Activated CD4-positive, alpha-beta T cell treated with anti-CD3 and anti-CD28 coated beads, Interleukin-2, amount 50 U/mL, for 4 hours (primary cell): ENCODE measurements at places on chromosomes 7 and 10.

- DNase-seq, result no peak
Measured at GRCh38 chr7:36153571-36154097, 580 bp downstream of the EEPD1 start.

GRCh38 chr7:135389971-135390370, 119.9 kb downstream of the CNOT4 start:
- DNase-seq, result no peak

DNA sequence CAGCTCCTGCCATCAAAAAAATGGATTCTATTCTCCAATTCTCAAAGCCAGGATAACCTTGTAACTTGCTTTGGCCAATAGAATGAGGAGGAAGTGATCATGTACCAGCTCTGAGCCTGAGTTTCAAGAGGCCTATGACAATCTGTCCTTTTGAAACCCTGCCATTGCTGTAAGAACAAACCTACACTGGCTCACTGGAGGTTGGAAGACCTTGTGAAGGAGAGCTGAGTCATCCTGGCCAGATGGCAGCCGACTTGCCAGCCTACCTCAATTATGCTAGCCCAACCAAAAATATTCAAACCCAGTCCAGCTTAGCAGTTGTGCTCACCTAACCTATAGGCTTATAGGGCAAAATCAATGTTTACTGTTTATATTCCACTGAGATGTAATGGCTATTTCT, 93.0 kb downstream of the HGF start:
- no peak for DNase-seq

DNA sequence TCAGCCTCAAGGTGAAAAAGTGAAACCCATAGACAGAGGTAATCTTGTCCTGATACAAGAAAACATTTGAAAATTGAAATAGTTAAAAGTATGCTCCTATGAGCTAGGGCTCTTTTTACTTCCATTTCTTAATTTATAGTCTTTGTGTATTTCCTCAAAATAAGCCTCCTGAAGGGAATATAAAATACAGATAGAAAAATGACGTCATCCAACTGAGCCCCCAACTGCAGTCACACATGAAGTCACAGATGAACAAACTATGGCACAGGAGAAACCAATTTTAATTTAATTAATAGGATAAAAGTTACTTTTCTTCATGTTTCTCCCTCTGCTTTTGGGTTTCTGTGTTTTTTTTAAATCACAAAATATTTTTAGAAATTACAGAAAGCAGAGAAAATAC, 280.3 kb downstream of the HTR7 start:
- DNase-seq, result no peak

DNA sequence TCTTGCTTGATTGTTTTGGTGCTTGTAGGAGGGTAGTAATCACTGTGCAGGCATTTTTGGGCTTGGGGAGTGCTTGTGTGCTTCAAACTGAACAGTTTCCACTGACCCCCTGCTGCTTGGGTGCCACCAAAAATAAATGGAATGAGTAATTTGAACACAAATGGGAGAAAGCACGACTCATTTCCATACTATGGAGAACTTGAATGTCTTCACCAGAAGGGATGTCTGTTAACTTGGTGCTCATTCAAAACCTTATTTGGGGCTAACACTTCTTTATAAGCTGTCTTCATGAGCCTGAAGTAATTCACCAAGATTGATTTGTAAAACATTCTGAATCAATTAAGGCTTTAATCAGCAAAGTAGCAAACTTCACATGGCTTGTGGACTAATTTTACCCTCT, 560.3 kb downstream of the SDK1 start:
- no peak for DNase-seq

DNA sequence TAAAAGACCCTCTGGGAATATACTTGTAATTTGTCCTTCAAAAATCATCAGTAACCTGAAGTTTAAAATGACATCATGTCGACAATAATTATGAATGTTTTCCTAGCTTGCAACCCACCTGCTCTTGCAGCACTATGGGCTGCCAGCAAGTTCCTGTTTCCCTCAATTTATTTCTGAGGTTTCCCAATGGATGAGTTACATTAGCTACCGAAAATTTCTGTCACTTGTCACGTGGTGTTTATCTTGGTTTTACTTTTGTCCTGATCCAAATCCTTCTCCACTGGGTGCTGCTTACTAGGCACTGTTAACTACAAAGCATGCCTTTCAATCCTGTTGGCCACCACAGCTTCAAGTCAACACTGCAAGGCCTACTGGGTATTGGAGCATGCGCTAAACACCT, 31.5 kb downstream of the GIMAP8 start:
- DNase-seq, result no peak

GRCh38 chr7:155733582-155734444, 78.5 kb downstream of the SHH start:
- no peak for DNase-seq

- no peak for DNase-seq
Measured at GRCh38 chr7:149732111-149732561, 41.3 kb downstream of the ZNF467 start.

DNA sequence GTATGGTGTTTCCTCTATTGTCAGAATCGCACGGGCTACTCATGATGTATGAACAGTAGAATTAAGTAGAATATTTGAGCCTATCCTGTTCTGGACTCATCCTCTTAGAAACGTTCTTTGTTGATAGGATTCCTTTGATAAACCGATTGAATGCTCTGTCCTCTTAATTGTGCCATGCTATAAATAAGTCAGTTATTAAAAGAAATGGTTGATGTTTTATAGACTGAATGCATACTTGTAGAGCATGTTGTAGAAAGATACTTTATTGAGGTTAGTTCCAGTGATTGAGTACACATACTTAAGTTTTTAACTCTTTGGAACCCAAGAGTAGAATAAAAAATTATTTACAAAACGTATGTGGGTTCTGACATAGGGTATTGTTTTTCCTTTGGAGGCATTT, 54.9 kb upstream of the HBP1 start:
- no peak for DNase-seq

DNA sequence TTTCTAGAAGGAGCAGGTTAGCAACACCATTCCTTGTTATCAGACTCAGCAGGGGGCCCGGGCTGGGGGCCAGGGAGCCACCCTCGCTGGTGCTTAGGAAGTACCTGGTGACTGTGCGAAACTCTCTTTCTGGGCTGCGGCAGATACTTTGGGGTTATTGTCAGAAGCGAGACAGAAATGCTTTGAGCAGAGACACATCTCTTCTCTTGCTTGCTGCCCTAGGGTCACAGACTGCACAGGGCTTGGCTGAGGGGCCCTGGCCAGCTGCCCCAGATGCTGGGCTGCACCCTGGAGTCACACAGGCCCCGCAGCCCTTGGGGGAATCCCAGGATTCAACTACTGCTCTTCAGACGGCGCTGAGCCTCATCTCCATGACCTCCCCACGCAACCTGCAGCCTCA, 91.9 kb downstream of the WDFY4 start:
- no peak for DNase-seq

DNA sequence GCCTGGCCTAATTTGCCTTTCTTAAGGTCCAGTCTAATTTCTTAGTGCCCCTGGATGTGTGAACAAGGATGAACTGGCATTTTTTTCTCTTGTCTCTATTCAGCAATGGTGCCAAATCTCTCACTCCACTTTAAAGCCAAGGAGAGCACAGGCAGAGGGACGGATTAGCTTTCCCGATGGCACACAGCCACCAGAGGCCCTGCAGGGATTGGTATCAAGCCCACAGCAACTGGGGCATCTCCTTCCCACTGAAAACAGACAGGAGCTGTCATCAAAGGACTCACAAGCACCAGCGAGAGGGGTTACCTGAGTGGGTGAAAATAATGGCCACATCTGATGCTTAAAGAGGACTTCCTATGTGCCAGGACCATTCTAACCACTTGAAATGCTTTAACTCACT, 83.1 kb downstream of the ITIH5 start:
- DNase-seq, result no peak

GRCh38 chr7:131945957-131946544, 389.6 kb upstream of the PODXL start:
- no peak for DNase-seq
